ENCODE measurements at places on chromosomes 4 and X.

- H3K27ac ChIP-seq: no peak overlapping the region
- H3K27me3 ChIP-seq: peaks cover 2% of the 10 kb centered on the region
- no peaks in the 10 kb centered on the region for H3K4me1 ChIP-seq
- H3K36me3 ChIP-seq: no peaks in the 10 kb centered on the region
- DNase-seq: no peak
- H3K4me3 ChIP-seq: no peak overlapping the region
Measured at GRCh38 chr4:33625748-33626147, 2618.6 kb downstream of the ARAP2 start.

DNA sequence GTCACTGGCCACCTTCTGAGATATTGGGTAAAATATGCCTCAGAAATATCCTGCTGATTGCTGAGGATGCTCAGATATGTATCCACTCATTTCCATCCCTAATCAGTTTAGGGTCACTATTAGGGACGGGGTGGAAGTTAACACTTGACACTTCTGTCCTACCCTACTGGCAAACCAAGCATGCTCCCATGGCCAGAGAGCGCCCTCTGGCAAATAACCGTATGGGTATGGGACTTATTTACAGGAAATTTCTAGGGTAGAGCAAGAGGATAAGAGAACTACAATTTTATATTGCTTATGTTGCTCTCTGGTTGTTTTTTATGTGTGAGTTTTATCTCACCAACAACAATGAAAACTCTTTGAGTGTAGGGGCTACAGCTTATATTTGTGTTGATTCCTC lies 86.8 kb upstream of the TSPAN7 start:
- no peak overlapping the region for H3K27ac ChIP-seq
- H3K4me1 ChIP-seq: no peaks in the 10 kb centered on the region
- H3K36me3 ChIP-seq: no peaks in the 10 kb centered on the region
- DNase-seq: no peak
- no peak overlapping the region for H3K4me3 ChIP-seq

GRCh38 chr4:122798101-122798500 lies 28.5 kb upstream of the FGF2 start:
- H3K4me1 ChIP-seq: peaks cover 57% of the 10 kb centered on the region
- peak overlapping the region; percentile 93 for H3K27ac ChIP-seq
- no peaks in the 10 kb centered on the region for H3K36me3 ChIP-seq
- H3K27me3 ChIP-seq: no peaks in the 10 kb centered on the region
- H3K4me3 ChIP-seq: peak overlapping the region; percentile 85
- peak; percentile 96 for DNase-seq

DNA sequence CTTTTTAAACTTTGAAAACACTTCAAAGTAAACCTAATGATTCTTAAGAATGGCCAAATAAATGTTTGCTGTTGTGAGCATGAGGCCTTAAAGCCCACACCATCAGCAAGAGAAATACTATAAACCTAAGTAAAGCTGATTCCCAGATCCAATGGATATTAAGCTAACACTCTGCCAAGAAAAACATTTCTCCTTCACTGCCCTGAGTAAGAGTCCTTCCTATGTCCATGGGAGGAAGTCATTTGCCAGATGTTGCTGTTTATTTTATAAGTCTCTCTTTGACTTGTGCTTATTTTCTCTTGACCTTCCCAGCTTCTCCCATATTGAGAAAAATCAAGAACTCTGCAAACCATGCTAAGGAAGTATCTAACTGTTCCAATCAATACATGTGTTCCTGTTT lies 154.3 kb upstream of the EDNRA start:
- no peaks in the 10 kb centered on the region for H3K27me3 ChIP-seq
- peaks cover 13% of the 10 kb centered on the region for H3K4me1 ChIP-seq
- H3K36me3 ChIP-seq: no peaks in the 10 kb centered on the region
- H3K4me3 ChIP-seq: no peak overlapping the region
- DNase-seq: no peak
- no peak overlapping the region for H3K27ac ChIP-seq

GRCh38 chr4:38894322-38894982 lies 26.8 kb downstream of the FAM114A1 start:
- peaks cover 70% of the 10 kb centered on the region for H3K36me3 ChIP-seq
- H3K27ac ChIP-seq: no peak overlapping the region
- no peak for DNase-seq
- H3K4me3 ChIP-seq: no peak overlapping the region

DNA sequence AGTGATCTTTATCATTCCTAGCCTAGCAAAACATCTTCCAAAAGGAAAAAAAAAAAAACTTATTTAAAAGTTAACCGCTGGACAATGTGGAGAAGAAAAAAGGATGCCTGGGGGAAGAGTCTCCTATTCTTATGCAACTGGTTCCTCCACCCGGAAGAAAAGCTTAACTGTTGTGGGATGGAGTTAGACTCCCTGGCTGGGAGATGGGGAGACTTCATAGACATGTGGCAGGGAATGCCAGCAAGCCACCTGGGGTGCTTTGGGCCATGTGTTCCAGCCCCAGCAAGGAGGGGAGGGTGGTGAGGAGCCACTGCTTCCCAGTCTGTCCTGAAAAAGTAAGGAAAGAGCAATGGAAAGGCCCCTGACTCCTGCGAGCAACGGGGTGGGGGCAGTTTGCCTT lies 119.4 kb upstream of the SPIN4 start:
- no peak overlapping the region for H3K4me3 ChIP-seq
- no peaks in the 10 kb centered on the region for H3K27me3 ChIP-seq
- no peaks in the 10 kb centered on the region for H3K4me1 ChIP-seq
- no peak for DNase-seq

GRCh38 chr4:5839751-5840674 lies 52.9 kb downstream of the CRMP1 start:
- H3K27ac ChIP-seq: no peak overlapping the region
- no peak overlapping the region for H3K4me3 ChIP-seq
- no peaks in the 10 kb centered on the region for H3K36me3 ChIP-seq
- no peaks in the 10 kb centered on the region for H3K4me1 ChIP-seq

DNA sequence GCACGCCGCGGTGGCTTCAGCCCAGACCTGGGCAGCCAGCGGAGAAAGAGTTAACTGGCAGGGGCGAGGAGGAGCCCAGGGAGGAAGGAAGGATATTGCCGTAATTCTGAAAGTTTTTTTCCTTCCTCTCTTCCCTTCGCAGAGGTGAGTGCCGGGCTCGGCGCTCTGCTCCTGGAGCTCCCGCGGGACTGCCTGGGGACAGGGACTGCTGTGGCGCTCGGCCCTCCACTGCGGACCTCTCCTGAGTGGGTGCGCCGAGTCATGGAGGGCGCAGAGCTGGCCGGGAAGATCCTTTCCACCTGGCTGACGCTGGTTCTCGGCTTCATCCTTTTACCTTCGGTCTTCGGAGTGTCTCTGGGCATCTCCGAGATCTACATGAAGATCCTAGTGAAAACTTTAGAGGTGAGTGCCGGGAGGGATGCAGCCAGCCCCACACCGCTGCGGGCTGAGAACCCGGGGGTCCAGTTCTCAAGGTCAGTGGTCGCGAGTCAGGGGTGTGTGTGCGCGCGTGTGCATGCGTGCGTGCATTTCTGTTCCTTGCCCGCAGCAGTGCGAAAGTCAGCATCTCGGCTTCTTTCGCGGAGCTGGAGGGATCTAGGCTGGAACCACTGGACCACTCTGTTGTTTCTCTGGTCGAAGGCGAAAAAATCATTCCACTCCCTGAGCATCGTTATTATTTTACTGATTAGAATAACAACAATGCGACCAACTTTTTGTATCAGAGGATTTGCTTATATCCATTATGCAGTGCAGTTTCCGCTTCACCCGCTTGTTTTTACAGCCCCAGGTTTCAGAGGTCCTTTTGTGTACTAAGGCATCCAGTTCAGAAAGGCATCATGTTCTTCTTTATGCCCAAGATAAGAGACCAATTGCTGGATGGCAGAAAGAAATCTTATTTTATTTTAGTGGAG lies 709 bp downstream of the GPAT3 start:
- H3K4me3 ChIP-seq: peak overlapping the region; percentile 90
- no peak overlapping the region for H3K27ac ChIP-seq
- peaks cover 23% of the 10 kb centered on the region for H3K27me3 ChIP-seq
- H3K4me1 ChIP-seq: peaks cover 13% of the 10 kb centered on the region
- no peaks in the 10 kb centered on the region for H3K36me3 ChIP-seq
- DNase-seq: no peak

GRCh38 chr4:72569719-72570235 lies 756 bp upstream of the ADAMTS3 start:
- peaks cover 24% of the 10 kb centered on the region for H3K4me1 ChIP-seq
- peak overlapping the region; percentile 61 for H3K4me3 ChIP-seq
- H3K36me3 ChIP-seq: no peaks in the 10 kb centered on the region
- H3K27me3 ChIP-seq: peaks cover 15% of the 10 kb centered on the region
- DNase-seq: no peak

DNA sequence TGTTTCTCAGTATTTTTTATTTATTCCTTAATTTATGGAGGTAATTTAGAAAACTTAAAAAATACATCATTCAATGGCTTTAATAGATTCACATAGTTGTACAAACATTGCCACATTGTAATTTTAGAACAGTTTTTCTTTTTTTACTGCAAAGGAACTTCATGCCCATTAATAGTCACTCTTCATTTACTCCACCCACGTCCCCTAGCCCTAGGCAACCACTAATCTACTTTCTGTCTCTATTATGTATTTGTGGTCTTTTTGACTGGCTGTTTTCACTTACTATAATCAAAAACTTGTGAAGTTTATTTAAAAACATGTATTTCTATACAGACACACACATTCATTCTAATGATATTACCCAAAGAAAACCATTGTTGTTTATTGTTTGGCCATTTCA lies 664.8 kb downstream of the GRID2 start:
- no peaks in the 10 kb centered on the region for H3K4me1 ChIP-seq
- no peak overlapping the region for H3K27ac ChIP-seq
- no peaks in the 10 kb centered on the region for H3K36me3 ChIP-seq

DNA sequence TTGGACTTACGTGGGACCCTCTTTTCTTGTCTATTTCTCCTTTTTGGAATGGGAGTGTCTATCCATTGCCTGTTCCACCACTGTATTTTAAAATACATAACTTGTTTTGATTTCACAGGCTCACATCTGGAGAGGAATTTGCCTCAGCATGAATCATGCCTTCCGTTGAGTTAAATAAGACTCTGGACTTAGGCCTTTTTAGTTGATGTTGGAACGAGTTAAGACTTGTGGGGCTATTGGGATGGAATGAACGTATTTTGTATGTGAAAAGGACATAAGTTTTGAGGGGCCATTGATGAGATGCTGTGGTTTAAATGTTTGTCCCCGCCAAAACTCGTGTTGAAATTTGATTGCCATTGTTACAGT lies 66.2 kb downstream of the BEX3 start:
- no peaks in the 10 kb centered on the region for H3K36me3 ChIP-seq
- peaks cover 24% of the 10 kb centered on the region for H3K4me1 ChIP-seq
- peak; percentile 15 for DNase-seq
- no peaks in the 10 kb centered on the region for H3K27me3 ChIP-seq
- H3K27ac ChIP-seq: peak overlapping the region; percentile 78

- H3K4me3 ChIP-seq: peak within 1 kb of the TSS; percentile 100
- peak; percentile 41 for DNase-seq
- H3K27ac ChIP-seq: peak within 1 kb of the TSS; percentile 98
- peaks cover 7% of the 10 kb centered on the region for H3K27me3 ChIP-seq
- peaks cover 41% of the 10 kb centered on the region for H3K36me3 ChIP-seq
- peaks cover 16% of the 10 kb centered on the region for H3K4me1 ChIP-seq
Measured at GRCh38 chr4:186723292-186724057, at the start of gene FAT1. Gene FAT1, minus strand, starts transcription at chr4:186723856. Its CDS starts 14,029 bp downstream, at chr4:186709827.

DNA sequence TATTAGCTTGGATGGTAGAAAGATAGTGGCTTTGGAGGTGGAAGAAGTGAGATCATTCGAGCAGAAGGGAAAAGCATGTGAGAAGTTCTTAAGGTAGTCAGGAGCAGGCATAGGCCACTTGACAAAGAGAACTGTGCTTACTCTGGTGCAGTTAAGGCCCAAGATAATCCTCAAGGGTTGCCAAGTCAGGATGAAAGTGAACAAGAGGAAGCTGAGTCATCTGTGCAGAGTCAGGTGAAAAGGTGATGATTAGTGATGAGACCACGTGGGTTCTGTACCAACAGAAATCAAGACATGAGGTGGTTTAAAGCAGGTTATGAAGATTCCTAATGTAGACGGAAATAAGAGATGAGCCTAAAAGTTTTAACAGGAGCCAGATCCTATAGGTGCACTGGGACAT lies 369.8 kb downstream of the DTHD1 start:
- no peak for DNase-seq
- no peak overlapping the region for H3K27ac ChIP-seq
- H3K27me3 ChIP-seq: no peaks in the 10 kb centered on the region
- H3K4me3 ChIP-seq: no peak overlapping the region

Measured in HFFc6 (cell line).